Ovary (tissue), 10 donors: ENCODE measurements at places on chromosomes 3 and 15. TPM values are rescaled to one million over a fixed set of nuclear protein-coding genes. Genes with fewer than 3 reads are reported as not detected.

FETUB gene
- not detected for total RNA-seq

HAPLN3 gene
- 3.3 TPM for total RNA-seq

SLC28A2 gene
- total RNA-seq, result 0.17 TPM

DNA sequence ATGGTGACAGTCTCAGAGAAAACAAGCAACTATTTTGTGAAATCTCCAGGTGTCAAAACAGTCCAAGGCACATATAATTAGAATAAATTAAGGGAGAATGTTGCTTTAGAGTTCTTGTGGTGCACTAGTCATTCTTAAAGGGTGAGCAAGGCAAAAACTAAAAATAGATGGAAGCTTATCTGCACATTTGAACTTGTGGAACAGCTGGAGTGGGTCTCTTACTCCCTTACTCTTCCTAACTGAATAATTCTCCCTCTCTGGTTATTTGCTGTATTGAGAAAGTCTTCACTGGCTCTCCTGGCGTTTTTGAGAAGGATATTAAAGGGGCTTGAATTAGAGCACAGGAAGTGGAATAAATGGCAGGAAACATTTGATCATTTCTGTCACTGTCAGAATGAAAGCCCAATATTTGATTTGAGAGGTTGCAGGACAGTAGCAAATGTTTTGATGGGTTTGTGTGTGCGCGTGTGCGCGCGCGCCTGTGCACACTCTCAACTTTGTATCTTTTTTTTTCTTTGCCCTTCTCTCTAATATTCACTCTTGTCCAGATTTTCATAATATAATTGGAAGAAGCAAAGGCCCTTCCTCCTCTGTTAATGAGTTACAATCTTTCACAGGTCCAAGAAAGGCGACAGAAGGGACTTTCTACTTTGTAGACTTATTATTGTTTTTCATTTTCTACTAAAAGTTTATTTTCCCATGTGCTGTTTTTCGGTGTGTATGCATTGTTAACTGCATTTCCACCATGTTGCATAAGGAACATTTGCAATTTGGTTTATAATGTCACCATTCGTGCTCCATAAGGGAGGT, 40.9 kb downstream of the AKAP13 start:
- no peaks in the 10 kb centered on the region for H3K27me3 ChIP-seq
- H3K4me1 ChIP-seq, result peaks cover 4% of the 10 kb centered on the region
- no peak overlapping the region for H3K27ac ChIP-seq
- H3K36me3 ChIP-seq, result no peaks in the 10 kb centered on the region
- DNase-seq, result no peak

DNA sequence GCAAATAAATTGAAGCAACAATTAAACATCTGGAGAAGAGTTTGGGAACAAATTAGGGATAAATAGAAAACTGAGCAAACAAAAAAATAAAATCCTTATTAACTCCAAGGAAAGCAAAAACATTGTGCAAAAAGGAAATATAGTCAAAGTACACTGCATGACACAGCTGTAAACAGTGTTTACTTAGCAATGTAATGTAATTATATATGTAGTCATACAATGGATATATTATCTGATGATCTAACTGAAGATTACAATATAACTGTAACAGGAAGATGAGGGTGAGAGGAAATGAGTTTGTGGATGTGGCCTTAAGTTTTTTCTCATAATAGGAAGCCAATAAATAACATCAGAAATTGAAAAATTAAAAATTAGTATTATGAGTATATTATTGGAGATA, 42.5 kb downstream of the SCN10A start:
- H3K27ac ChIP-seq, result no peak overlapping the region
- no peak overlapping the region for H3K4me3 ChIP-seq
- H3K4me1 ChIP-seq, result no peaks in the 10 kb centered on the region

- H3K27ac ChIP-seq, result no peak overlapping the region
- H3K4me1 ChIP-seq, result peaks cover 35% of the 10 kb centered on the region
- H3K27me3 ChIP-seq, result no peaks in the 10 kb centered on the region
- H3K4me3 ChIP-seq, result no peak overlapping the region
- DNase-seq, result no peak
Observed at GRCh38 chr15:73687351-73687750, 3.2 kb downstream of the CD276 start.

- no peaks in the 10 kb centered on the region for H3K27me3 ChIP-seq
- peaks cover 5% of the 10 kb centered on the region for H3K4me1 ChIP-seq
- no peak for DNase-seq
- H3K4me3 ChIP-seq, result no peak overlapping the region
- H3K27ac ChIP-seq, result no peak overlapping the region
- no peaks in the 10 kb centered on the region for H3K36me3 ChIP-seq
Observed at GRCh38 chr3:15933439-15934139, 135.8 kb upstream of the ANKRD28 start.

DNA sequence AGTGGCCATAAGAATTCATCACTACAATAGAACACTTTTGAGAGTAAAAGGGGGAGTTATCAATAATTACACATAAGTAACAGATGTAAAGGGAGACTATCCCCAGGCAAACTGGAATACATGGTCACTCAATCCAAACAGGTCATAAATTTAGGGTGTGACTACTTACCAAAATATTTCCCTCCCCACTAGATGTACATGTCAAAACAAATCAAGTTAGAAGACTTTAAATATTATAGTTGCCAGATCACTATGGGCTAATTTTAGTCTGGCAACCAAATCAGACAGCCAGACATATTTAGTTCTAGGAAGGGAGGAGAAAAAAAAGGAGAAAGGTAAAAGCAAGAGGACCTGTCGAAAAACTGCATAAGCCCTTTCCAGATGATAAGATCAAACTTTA, 23.1 kb downstream of the SLC24A5 start:
- no peaks in the 10 kb centered on the region for H3K27me3 ChIP-seq
- no peaks in the 10 kb centered on the region for H3K4me1 ChIP-seq
- no peaks in the 10 kb centered on the region for H3K36me3 ChIP-seq
- DNase-seq, result no peak
- no peak overlapping the region for H3K27ac ChIP-seq

DNA sequence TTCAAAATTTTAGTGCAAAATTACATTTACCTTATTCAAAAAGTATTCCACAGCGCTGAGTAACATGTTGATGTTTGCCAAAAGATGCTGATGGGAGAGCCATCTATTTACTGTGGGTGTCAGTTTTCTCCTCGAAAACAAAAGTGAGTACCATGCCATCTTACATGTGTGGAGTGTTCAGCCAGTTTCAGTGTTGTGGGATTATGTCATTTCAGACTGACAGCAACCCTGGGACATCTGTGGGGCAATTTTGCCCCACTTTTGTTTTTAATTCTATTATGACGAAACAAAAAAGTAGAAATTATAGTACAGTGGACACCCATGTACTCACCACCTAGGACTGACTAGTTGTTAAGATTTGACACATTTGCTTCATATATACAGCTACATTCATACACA, 19.6 kb downstream of the SLCO3A1 start:
- no peak overlapping the region for H3K4me3 ChIP-seq
- no peak for DNase-seq
- H3K36me3 ChIP-seq, result no peaks in the 10 kb centered on the region

GRCh38 chr15:41581110-41581509, 22.1 kb downstream of the TYRO3 start:
- H3K27me3 ChIP-seq, result no peaks in the 10 kb centered on the region
- no peak for DNase-seq
- H3K27ac ChIP-seq, result no peak overlapping the region
- H3K4me1 ChIP-seq, result peaks cover 4% of the 10 kb centered on the region
- H3K36me3 ChIP-seq, result no peaks in the 10 kb centered on the region
- H3K4me3 ChIP-seq, result no peak overlapping the region

- no peak overlapping the region for H3K27ac ChIP-seq
- DNase-seq, result no peak
- H3K4me3 ChIP-seq, result no peak overlapping the region
- H3K27me3 ChIP-seq, result no peaks in the 10 kb centered on the region
- peaks cover 30% of the 10 kb centered on the region for H3K4me1 ChIP-seq
Observed at GRCh38 chr3:123373474-123373987, 75.4 kb downstream of the ADCY5 start.
